ENCODE measurements at places on chromosomes 12 and 14. TPM values are rescaled to one million over a fixed set of nuclear protein-coding genes. Genes with fewer than 3 reads are reported as not detected.

- DNase-seq, result no peak
These were observed 17.7 kb upstream of the PGF start for GRCh38 chr14:74973003-74973653.

GRCh38 chr12:96886998-96887677 is 19.9 kb upstream of the NEDD1 start:
- no peak for DNase-seq

DNA sequence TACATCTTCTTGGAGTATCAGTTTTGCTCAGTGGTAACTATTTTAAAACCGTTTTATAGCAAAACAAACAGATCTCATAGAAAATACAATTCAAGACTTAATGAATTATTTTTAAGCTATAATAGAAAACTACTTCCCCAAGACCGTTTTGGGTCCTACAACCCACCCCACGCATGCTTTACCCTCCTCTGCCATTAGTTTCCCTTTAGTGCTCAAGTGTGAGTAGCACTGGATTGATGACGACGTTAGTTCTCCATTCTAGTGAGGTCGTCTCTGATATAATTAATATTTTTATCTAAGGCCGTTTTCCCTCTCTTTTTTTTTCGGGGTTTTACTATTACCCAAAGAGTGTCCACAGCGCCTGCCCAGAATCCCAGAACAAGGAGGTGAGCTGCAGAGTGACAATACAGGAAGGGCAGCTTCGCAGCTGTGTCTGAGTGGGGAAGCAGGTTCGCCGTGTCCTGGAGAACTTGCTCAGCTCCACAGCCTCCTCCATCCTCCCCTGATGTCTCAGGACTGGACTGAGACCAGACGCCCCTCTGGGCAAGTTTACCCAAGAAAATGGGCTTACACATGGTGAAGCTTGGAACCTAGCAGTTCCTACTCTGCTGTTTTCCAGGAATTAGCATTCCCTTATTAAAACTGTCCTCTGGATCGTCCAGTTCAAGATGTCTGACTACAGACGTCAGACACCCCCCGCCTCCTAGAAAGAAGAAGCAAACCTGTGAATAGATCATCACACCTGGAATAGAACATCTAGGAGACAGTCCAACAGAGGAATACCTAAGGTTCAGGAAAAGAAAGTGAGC is 31.9 kb upstream of the MON2 start:
- no peak for DNase-seq

DNA sequence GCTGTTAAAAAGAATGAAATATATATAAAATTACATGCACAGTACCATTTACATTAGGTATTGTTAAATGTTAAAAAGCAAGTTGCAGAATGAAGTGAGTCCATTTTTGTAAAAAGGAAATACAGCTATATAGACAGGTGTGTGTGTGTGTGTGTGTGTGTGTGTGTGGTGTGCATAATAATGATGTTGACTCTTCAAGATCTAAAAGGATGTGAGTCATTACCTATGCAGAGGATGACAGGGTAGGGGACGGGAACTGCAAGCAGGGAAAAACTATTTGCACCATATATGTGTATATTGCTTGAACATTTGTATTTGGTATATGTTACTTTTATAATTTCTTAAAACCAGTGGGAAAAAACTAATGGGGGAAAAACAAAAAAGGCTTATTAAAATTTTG is 3.1 kb downstream of the C14orf39 start:
- DNase-seq, result no peak

- no peak for DNase-seq
These were observed 13.1 kb upstream of the ITGA5 start for GRCh38 chr12:54431911-54432814.

GRCh38 chr12:101968770-101969169 is 91.4 kb downstream of the DRAM1 start:
- DNase-seq, result no peak

GRCh38 chr14:68596701-68597100 is 196.2 kb downstream of the ZFP36L1 start:
- DNase-seq, result no peak

GRCh38 chr14:39417014-39417413 is 15.2 kb downstream of the FBXO33 start:
- DNase-seq, result no peak

DNA sequence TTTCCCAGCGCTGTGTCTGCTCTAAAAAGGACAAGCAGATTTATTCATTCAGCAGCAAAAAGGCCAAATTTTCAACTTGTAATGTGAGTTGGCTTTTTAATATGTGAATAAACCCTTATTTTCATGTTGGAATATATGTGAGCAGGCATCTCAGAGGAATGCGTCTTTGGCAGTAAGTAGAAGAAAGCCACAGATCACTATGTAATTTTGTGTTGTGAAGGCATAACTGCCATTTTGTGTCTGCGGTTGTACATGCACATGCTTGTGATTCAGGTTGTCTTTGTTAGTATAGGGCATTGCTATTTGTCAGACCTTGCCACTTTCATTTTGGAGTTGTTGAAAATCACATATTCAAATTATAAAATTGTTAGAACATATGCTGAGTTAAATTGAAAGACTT is 398.8 kb upstream of the RGS6 start:
- DNase-seq, result no peak

DNA sequence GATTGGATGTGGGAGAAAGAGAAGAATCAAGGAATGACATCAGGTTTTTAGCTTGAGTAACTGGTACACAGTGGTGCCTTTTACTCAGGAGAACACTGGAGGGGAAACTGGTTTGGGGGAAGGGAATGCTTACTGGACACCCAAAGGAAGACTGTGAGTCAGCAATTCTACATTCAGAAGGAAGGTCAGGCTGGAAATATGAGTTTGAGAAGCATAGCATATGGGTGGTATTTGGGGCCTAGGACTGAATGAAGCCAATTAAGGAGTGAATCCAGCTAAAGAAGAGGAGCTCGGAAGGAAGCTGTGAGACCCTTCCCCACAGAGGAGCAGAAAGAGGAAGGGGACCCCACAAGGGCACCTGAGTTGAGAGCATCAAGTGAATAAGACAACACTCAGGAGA is 35.4 kb downstream of the DMAC2L start:
- no peak for DNase-seq

GRCh38 chr12:116590561-116590960 is 31.4 kb downstream of the MAP1LC3B2 start:
- no peak for DNase-seq

DNA sequence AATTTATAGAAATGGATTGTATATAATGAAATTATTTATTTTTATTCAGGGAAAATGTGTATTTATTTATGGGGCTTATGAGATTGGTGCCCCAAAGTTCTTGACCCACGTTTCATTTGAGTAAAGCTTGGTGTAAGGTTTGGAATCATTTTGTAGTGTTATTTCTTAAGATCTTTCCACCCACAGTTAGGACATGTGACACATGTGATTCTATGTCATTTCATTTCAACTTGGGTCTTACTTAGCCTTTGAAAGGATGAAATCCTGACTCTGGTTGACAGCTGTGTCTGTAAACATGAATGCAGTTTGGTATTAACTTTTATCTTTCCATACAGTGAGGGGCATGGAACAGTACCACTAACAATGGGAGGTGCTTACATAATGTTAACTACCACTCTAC is 51.7 kb downstream of the FLRT2 start:
- DNase-seq, result no peak

DNA sequence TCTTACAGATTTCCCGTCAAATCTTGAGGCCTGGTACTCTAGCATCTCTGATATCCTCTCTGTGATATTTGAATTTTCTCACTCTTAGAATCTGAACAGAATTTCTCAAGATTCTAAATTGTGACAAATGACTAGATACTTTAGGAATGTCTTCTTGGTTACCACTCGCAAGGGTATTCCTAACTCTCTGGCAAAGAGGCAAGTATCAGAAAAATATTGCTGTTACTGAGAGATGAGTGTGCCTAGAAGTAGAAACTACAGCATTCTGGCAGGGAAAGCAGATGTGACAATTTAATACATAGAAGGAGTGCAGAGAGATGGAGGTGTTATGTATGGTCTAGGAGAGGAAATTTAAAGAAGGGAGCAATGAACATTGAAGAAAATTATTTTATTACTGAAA is 467.8 kb downstream of the LRIG3 start:
- DNase-seq, result no peak

DNA sequence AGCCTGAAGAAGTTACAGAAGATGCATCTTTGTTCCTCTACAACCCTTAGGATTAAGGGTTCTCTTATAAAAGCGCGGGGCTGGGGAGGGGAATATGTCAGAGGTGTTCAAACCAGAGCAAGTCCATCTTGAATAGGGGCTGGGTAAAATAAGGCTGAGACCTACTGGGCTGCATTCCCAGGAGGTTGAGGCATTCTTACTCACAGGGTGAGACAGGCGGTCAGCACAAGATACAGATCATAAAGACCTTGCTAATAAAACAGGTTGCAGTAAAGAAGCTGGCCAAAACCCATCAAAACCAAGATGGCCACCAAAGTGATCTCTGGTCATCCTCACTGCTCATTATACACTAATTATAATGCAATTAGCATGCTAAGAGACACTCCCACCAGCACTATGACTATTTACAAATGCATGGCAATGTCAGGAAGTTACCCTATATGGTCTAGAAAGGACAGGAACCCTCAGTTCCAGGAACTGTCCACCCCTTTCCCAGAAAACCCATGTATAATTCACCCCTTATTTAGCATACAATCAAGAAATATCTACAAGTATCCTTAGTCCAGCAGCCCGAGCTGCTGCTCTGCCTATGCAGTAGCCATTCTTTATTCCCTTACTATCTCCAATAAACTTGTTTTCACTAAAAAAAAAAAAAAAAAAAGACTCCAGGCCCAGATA is 108.1 kb upstream of the FOXN3 start:
- DNase-seq, result no peak

GRCh38 chr12:7161327-7161726 is 28.2 kb upstream of the PEX5 start:
- no peak for DNase-seq

DNA sequence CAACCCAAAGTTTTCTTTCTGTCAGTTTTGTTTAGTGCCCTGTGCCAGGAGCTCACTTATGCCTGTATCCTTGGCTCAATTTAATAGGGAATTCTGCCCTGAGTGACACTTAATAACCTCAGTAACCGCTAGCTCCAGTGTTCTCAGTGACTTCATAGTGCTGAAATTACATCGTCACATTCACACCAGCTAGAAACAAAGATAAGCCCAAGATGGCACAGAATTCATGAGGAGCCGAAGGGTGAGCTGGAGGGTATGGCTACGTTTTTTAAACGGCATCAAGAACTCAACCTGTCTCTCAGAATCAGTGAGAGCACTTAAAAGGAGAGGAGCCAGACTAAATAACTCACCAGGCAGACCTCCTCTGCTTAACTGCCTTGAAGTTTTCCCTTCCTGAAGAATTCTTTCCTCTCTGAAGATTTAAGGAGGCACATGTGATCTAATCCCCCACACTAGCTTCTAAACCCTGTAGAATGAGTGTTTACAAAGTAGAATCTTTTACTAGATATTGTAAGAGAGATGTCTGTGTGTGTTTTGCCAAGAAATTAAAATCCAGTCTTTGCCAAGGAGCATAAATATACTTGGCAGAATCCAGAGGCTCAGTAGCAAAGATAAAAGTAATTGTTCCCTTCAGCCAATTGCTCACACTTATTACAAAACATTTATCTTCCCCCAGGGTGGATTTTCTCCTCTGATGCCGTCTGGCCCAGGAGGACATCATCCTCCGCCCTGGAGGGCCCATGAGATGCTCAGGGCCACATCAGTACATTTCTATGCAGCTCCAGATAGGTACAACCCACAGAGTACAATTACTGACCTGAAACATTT is 37.3 kb downstream of the PTGER2 start:
- DNase-seq, result no peak

GRCh38 chr12:119665164-119665929 is 2.6 kb upstream of the PRKAB1 start:
- no peak for DNase-seq

- no peak for DNase-seq
These were observed 52.6 kb downstream of the EIF2S3B start for GRCh38 chr12:10558301-10558700.

- no peak for DNase-seq
These were observed 154.2 kb downstream of the PCNX1 start for GRCh38 chr14:71061458-71061857.

- DNase-seq, result peak; percentile 13
These were observed 908 bp upstream of the CDKL1 start for GRCh38 chr14:50397390-50398188.

DNA sequence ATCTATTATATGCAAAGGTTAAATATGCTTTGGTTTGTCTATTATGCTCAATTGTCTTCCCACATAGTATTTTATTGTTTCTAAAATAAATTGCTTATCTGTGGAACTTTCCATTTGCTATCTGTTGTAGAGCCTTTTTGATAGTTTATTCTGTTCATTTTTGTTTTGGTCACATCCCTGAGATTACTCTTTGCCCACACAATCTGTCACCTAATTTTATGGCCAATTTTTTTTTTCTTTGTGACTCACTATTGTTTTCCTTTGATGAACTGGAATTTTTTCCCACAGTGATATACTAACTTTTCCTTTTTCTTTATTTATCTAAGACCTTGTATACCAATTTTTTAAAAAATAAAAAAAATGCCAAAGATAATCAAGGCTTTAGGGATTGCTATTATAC is 61.1 kb downstream of the RASSF9 start:
- no peak for DNase-seq

DNA sequence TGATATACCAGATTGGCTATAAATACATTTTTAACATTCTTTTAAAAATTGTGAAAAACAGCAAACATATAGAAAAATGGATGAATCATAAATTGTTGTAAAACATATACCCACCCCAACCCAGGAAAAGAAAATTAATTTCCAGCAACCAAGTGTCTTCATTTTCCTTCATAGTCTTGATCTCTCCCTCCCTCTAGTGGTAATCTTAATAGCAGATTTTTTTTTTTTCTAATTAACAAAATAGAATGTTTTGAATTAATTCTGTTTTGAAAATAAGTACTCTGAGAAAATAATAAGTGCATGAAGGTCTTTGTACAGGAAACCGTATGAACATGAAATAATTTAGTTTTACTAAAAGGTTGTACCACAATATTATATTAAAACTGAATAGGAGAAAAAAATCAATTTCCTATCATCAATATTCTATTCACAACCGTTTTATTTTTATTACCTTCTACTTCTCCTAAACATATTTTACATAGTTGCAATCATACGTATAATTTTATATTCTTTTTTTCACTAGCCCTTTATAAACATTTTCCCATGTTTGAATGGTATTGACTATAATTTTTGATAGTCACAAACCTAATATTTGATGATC is 7.0 kb downstream of the ETNK1 start:
- no peak for DNase-seq

Gene CCDC38
- not detected for total RNA-seq

Gene CAPZA3
- total RNA-seq, result not detected

Gene PNN
- total RNA-seq, result 38.5 TPM

Gene OR10G2
- total RNA-seq, result not detected

Gene MEG3
- 166 TPM for total RNA-seq

Gene MYF5
- not detected for total RNA-seq

Gene RNU4-1
- under 0.01 TPM for total RNA-seq

Gene MUCL1
- not detected for total RNA-seq

Gene CDC42BPB
- 127 TPM for total RNA-seq
